Activated CD8-positive, alpha-beta memory T cell treated with anti-CD3 and anti-CD28 coated beads for 1 hour (primary cell): ENCODE measurements at places on chromosomes 2 and 18.

GRCh38 chr2:235924675-235925063 is 243.5 kb downstream of the GBX2 start:
- DNase-seq, result no peak

- no peak for DNase-seq
These were observed 185.8 kb downstream of the VAPA start for GRCh38 chr18:10099539-10100140.

DNA sequence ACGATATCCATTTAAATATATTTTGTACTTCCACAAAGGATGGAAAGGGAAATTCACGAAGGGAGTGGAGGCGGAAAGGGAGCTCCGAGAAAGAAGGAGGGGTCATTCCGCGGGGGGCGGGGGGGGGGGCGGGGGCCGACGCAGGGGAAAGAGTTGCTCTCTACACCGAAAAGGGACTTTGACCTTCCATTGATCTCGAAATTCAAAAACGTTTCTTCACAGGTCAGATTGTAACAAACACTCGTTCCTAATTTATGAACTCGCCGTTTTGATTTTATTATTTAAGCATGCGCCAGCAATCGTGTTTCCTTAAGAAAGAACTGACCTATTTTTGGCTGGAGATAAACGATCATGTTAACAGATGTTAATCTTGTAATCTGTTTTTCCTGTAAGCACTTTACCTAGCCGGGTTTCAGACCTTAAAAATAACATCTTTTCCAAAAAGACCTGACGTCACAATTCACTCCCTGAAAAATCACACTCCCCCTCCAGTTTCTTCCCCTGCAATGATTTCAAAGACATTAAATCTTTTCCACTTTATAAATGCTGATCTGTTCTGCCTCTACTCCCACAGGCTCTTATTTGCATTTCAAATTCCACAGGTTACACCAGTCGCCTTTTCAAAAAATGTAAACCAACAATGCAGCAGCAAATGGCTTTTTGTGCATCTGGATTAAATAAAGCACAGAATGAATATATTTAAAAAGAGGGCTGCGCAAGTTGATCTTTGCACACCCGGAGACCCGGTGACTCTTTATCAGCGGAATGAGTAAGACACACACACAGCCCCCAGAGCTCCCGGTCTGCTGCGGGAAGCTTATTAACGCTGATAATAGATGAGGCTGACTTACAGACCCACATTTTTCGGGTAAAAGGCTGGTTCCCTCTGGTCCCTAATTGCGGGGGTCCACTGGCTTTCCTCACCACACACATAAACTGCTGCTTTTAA is 1.6 kb downstream of the ZNF516 start:
- DNase-seq, result no peak

- DNase-seq, result no peak
These were observed 16.6 kb downstream of the SESTD1 start for GRCh38 chr2:179248024-179248348.

- DNase-seq, result no peak
These were observed 3.3 kb downstream of the TWSG1 start for GRCh38 chr18:9337873-9338272.

DNA sequence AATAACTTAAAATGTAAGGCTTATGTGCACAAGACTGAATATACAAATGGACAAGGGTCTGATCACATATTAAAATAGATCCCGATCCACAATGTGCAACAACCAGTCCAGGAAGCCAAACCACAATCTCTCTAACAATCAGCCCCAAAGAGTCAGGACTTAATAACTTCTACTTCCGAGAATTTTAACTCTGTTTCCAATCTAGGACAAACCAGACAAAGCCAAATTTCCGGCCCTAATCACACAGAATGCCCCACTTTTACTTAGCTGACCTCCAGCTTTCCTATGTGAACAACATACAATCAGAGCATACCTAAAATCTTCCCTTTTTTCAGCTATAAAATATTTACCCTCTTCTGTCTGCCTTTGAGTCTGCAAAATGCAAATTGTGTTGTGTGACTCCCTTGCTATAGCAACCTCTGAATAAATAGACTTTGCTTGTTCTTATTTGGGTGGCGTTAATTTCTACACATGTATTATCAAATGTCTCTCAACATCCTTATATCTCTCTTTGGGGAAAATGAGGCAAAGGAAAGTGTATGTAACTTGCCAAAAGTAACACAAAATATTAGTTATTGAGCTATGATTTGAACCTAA is 381.9 kb upstream of the MC4R start:
- no peak for DNase-seq

- DNase-seq, result no peak
These were observed 116.3 kb downstream of the ZBTB7C start for GRCh38 chr18:48292782-48293424.

DNA sequence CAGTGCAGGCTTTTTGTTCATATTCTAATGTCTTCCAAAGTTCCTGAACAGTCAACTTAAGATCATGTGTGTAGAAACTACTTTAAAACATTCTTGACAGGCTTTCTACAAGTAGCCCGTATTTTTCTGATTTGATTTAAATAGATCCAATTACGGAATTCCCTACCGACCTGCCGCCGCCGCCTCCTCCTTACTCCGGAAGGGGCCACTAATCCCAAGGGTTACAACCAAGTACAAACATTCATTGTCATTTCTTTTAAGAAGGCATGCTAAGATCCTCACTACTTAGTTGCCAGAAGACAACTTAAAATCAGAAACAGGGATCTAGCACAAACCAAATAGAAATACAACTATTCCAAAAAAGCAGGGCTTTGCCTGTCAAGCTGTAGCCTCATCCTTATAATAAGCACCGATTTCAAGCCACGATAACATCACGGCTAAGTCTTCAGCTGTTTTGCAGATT is 784 bp downstream of the WDR33 start:
- no peak for DNase-seq

GRCh38 chr2:102238039-102238756 is 51.4 kb downstream of the IL1RL2 start:
- no peak for DNase-seq

- DNase-seq, result no peak
These were observed 383.2 kb downstream of the SOCS6 start for GRCh38 chr18:70671889-70672565.

DNA sequence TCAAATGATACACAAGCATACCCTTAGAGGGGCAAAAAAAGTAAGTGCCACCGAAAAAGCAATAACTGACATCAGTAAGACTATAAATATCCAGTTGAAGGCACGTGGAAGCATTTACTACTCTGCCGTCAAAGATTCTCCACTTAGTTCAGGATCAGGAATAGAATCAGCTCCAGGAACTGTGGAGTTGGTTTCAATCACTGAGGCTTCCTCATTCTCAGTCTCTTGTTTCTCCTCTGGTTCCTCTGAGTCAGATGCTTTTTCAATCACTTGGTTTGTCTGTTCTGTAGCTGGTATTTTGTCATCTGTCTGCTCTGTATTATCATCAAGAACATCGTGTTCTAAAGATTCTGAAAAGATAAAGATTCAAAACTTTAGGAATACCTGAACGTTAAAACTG is 72.2 kb downstream of the LNPK start:
- no peak for DNase-seq

GRCh38 chr2:232523682-232524597 is 2.0 kb upstream of the CHRND start:
- no peak for DNase-seq

DNA sequence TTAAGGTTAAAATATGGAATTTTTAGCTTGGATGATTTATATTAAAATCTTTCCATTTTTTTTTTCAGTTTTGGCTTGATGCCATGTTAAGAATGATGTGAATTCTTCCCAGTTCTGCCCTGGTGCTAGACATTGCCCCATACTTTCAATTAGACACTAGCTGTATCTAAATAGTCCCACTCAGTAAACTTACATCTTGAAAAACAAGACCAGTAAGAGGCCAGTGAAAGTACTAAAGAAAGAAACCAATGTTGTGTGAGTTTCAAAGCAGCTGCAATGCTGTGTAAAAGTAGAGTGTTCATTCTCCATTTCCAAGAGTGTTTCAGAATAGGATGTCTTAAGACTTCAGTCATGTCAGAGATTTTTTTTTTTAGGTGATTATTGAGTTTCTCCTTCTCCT is 40.0 kb upstream of the CYBRD1 start:
- no peak for DNase-seq

DNA sequence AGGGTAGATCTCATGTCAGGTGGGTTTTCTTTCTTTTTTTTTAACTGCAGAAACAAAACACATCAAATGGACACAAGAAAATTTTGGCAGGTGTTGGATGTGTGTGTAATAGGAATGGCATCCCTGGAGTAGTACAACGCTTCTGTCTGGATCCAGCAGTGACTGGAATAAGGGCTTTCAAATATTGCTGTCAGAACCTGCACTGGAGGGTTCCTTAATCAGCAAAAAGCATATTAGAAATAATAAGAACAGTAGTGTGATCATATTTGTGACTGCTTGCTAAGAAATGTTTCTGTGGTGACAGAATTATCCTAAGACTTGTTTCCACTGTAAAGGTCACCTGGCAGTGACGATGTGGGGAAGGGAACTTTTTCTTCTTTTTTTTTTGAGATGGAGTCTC is 30.8 kb downstream of the CREG2 start:
- DNase-seq, result no peak

DNA sequence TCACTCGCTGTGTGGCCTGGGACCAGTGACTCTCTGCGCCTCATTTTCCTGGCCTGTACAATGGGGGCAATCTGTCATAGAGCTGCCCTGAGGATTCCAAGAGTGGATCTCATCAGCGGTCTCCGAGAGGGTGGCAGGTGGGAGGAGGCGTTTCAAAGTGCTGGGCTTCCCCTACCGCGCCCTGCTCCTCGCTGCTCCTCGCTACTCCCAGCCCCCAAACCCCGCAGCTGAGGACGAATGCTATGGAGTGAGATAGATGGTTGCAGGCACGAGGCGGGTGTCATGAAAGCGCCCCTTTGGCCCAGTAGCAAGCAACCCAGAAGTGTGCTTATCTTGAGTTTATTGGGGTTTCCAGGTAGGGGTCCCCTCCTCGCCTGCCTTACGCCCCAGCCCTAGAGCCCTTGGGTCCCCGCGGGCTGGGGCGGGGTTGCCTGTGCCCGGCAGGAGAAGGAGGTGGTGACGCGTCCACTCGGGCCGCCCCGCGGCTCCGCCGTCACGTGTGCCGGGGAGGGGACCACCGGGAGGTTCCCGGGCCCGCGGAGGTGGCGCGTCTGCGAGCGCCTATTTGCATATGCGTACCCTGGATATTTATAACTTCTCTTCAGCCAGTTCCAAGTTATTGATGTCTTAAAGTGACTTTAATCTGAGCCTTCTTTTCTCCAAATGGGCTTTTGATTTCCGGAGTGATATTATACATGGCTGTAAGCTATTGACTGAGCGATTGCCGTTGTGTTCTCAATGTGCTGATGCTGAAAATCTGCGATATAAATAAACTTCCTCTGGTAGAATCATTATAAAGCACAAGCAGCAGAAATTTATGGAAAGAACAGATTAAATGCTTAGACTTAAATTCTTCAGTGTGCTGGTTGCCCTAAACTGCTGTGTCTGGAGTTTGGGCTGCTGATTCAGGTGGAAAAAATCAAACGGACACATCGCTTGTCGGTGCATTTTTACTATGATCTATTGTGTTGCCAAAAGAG is 263.7 kb downstream of the ATAD2B start:
- DNase-seq, result no peak

- DNase-seq, result no peak
These were observed 85.9 kb downstream of the MTCL1 start for GRCh38 chr18:8791171-8791651.

- DNase-seq, result no peak
These were observed 330.2 kb upstream of the FANCL start for GRCh38 chr2:58571181-58571852.

DNA sequence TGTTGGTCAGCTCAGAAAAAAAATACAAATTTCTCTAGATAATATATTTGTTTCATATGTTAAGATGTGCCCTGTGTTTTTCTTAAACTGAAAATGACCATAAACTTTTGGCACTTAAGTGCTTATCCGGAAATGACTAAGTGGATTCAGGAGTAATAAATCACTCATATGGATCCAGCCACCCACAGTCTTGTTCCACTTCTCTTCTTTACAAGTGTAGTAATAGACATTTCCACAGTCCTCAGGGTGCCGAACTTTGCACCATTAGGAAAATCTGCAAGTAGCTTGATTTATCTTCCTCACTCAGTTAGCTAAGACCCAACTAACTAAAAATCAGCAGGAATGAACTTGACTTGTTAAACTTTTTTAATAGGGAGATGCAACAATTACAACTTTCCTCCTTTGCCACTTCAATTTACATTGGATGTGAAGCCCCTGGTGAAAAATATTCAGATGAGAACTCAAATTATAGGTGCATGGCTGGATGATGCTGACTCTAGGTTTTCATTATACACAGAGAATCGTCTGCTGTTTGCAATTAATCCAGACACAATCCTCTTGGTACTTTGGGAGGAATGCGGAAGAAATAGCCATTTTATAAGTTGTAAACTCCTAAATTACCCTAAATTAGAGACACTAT is 322.5 kb downstream of the ARHGAP15 start:
- DNase-seq, result no peak

DNA sequence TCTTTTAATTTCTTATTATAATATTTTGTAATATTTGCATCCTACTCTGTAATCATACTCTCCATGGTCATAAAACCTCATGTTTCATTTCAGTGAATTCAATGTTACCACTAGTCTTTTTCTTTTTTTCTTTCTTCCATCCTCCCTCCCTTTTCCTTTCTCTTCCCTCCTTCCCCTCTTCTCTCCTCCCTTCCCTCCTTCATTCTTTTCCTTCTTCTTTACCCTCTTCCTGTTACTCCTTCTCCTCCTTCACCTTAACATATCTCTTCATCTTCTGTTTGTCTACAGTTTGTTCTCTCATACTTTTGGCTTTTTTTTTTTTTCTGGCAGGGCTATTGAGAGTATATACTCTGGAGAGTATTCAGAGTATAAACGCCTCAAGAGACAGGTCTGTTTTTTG is 491.6 kb upstream of the ID2 start:
- DNase-seq, result no peak

- no peak for DNase-seq
These were observed 36.5 kb downstream of the POLR1A start for GRCh38 chr2:86069091-86069685.

GRCh38 chr2:174764280-174765255 is at the start of gene CHRNA1:
Gene CHRNA1, minus strand, starts transcription at chr2:174764472. Its CDS starts 78 bp downstream, at chr2:174764394.
- DNase-seq, result no peak

- DNase-seq, result no peak
These were observed 820.6 kb upstream of the PIK3C3 start for GRCh38 chr18:41134426-41134825.

GRCh38 chr2:241255542-241256167 is 59.8 kb downstream of the HDLBP start:
- DNase-seq, result no peak

DNA sequence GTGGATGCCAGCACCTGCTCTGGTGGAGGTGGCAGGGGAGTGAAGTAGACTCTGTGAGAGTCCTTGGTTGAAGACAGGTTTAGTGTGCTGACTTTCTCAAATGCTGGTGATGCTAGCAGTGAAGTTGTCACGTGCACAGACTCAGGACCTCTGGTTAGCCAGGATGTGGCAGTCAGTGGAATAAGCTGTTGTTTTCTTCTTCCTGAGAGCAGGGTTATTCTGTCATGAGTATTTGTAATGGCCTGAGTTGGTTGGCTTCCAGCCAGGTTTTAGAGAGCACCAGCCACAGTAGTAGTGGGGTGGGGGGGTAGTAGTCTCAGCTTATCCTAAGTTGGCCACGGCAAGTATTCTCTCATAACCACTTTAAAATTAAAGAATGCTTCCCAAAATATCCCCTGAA is 238.5 kb upstream of the FBXO11 start:
- DNase-seq, result no peak
